ENCODE measurements at places on chromosomes 7 and 10.

GRCh38 chr7:99090771-99091542, 53.0 kb downstream of the SMURF1 start:
- peak; percentile 55 for DNase-seq

DNA sequence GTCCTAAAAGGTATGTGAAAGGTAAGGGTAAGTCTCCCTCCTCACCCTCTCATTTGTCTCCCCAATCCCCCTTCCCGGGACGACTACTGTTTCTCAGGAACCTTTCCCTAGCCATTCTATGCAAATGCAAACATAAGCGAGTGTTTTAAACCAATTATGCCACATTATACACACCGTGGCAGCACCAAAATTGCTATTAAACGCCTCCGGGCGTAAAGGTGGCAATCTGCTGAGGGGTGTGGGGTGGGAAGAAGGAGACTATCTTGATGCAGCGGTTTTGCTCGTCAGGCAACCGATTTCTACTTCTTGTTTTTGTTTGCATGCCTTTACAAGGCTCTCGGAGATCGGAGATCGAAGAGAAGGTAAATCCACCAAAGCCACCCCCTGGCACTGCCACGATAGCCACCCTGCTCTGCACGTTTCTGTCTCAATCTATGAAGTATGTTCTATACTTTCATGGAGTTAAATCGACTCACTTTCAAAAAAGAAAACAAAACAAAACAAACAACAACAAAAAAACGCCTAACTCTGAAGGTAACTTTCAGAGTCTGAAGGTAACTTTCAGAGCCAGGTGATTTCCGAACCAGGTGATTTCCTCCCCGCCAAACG, 46.0 kb upstream of the CDK1 start:
- no peak for DNase-seq

- DNase-seq: no peak
These were observed 15.8 kb upstream of the GNA12 start for GRCh38 chr7:2859952-2860351.

- DNase-seq: no peak
These were observed 4.5 kb upstream of the LRMDA start for GRCh38 chr10:75426880-75427279.

- no peak for DNase-seq
These were observed 18.6 kb downstream of the OGDHL start for GRCh38 chr10:49743464-49744075.

- DNase-seq: no peak
These were observed 74.4 kb downstream of the MEST start for GRCh38 chr7:130566168-130566897.

GRCh38 chr10:43700306-43700705, 51.6 kb upstream of the ZNF32 start:
- DNase-seq: peak; percentile 62

- DNase-seq: no peak
These were observed 9.0 kb downstream of the SFRP5 start for GRCh38 chr10:97762816-97763215.

DNA sequence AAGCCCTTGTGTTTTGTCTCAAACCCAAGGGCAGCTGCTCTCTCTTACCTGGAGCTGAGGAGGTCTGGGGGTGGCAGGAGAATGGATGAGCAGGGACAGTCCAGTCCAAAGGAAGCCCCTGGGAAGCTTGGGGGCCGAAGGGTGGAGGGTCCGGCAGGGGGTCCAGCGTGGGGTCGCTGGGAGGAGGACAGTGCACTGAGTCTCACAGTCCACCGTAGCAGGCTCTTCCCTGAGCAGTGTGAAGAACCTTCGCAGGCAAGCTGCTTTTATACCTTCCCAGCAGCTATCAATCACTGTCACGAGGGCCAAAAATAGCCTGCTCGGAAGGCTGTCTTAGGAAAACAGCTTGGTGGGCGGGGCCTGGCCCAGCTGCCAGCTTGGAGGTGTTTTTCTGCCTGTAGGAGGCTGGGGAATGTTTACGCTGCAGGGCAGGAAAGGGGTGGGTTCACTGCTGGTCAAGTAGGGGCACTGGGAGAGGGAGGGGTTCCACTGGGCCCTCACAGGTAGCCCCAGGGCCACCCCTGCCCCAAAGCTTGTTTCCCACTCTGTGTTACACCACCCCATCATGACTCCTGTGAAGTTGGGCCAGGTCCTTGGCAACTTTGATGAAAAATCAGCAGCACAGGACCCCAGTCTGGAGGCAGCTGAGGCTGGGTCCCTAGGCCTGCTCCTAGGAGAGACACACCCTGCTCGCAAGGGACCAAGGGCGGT, at the start of gene DEPP1:
DEPP1 (minus strand) TSS at position 240 of the 711 bp plus-strand sequence. CDS start 779 bp downstream, outside the sequence.
- peak; percentile 88 for DNase-seq

- peak; percentile 41 for DNase-seq
These were observed 217.6 kb upstream of the TCF7L2 start for GRCh38 chr10:112732277-112732921.

- DNase-seq: no peak
These were observed 8.9 kb downstream of the AKR1E2 start for GRCh38 chr10:4834898-4835405.

GRCh38 chr7:92528958-92529264, 316 bp downstream of the RBM48 start:
- no peak for DNase-seq

DNA sequence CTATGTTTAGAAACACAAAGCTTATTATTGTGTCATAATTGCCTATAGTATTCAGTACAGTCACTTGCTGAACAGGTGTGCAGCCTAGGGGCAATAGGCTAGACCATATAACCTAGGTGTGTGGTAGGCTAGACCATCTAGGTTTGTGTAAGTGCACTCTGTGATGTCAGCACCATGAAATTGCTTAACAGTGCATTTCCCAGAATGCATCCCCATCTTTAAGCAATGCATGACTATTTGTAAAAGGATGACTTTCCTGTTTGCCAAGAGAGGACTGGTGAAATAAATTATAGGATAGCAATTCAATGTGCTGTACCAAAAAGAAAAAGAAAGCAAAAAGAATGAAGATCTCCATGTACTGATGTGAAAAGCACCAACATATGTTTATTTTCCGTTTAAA, 288.7 kb upstream of the AUTS2 start:
- peak; percentile 17 for DNase-seq

DNA sequence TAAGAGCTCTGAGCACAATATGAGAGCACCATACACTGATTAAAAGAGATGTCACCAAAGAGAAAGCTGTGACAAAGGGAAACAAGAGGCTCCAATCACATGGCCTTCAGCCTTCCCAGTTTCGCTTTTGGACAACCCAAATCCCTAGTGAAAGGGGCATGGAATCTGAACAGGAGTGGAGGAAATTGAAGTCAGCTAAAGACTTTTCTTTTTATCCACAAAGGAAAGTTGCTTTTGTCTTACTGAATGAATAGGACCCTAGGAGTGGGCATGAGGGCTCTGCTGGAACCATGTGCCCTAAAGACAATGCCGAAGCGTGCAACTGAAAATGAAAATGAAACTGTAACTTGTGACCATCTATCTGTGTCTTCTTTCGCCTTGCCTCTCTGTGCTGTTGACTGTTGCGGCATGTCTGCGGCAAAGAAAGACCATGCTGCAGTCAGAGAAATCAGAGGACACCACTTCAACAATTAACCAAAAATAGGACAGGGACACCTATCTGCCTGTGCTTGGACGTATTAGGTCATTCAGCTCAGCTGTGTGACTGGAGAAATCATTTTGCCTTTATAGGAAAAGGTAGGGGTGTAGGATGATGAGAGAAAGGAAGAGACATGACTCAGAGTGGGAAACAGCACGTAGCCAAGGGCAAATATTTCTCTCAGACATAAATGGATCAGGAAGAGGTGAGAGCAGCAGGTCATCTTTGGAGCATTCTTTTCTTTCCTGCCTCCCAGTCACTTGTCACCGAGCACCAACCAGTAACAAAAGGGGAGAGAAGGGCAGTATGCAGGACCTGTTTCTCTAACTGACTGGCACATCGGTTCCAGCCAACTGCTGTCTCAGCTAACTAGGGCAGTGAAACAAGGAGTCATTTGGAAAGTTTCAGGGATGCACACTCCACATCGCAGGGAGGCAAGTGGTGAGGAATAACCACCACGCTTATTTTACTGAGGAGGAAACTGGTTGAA, 12.3 kb downstream of the CAV2 start:
- peak; percentile 49 for DNase-seq

GRCh38 chr7:47336472-47337425, 245.2 kb downstream of the TNS3 start:
- DNase-seq: no peak

DNA sequence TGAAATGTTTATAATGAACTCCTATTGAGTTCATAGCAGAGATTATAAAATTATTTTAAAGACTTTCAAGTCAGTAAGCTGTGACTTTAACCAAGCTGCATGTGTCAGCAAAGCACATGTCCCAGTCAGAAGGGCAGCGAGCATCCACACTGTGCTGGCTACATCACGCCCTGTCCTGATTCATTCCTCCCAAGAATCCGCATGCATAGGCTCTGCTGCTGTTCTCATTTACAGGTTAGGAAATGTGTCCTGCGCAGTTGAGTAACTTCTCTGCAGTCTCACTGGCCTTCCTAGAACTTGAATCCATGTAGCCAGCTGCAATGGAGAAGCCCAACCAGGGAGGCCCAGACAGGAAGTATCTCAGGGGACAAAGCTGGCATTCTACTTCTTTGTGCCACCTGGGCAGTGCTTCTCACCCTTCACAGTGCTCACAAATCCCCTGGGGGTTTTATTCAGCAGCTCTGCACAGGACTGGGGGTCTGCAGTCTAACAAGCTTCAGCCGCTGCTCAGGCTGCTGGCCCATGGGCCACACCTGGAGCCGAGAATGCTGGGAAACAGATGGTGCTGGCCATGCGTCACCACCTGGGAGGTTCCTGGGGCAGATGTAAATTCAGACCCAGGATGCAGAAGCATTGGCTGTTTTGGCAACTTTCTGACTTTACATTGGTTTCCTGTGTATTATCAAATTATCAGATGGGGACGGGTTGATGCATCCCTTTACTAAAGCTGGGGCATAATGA, 192.8 kb upstream of the GDF10 start:
- DNase-seq: no peak

GRCh38 chr10:30436191-30436611, 2.2 kb downstream of the MAP3K8 start:
- DNase-seq: peak; percentile 92

DNA sequence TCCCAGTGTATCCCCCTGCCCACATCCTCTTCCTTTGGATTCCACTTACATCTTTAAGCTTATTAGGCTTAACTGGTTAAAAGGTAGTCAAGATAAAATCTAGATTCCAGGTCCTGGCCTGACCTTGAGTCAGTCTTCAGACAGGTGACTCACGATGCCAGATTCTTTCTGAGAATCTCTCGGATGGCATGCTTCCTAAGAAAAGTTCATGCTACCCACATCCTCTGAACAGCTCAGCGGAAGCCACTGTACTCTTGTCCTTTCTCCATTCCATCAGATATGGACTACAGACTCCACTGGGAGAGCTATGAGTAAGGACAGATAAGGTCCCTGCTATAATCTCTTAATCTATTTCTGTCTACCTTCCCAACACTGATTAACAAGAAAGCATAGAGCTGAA, 43.4 kb downstream of the DNMBP start:
- DNase-seq: peak; percentile 97

DNA sequence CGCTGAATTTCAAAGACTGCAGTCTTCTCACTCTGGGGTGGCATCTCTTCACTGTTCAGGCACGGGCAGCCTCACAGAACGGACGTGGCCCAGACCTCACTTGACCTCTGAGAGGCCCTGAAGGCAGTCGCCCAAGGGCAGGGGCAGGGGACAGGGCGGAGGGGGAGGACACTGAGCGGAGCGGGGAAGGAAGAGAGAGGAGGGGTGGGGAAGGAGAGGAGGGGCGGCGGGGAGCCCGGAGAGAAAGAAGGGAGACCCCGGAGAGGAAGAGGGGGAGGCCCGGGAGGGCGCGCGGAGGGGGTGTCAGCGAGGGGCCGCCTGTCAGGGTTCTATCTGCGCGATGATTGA, 58.7 kb upstream of the COMTD1 start:
- peak; percentile 23 for DNase-seq

DNA sequence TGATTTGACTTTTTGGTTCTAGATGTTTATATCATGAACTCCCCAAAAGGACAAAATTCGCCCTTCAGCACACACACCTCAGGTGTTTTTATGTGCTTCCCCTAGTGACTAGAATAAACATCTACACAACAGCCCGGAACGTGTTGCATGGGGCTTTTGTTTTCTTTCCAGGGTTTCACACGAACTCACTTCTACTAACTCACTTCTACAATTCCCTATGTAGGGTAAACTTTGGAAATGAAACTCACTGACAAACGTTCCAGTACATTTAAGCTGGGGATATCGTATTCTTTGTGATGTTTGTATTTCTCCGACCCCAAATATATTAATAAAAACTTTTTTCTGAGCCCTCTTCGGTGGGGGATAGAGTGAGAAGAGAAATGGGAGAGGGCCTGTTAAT, 1.4 kb downstream of the TRA2A start:
- peak; percentile 68 for DNase-seq

DNA sequence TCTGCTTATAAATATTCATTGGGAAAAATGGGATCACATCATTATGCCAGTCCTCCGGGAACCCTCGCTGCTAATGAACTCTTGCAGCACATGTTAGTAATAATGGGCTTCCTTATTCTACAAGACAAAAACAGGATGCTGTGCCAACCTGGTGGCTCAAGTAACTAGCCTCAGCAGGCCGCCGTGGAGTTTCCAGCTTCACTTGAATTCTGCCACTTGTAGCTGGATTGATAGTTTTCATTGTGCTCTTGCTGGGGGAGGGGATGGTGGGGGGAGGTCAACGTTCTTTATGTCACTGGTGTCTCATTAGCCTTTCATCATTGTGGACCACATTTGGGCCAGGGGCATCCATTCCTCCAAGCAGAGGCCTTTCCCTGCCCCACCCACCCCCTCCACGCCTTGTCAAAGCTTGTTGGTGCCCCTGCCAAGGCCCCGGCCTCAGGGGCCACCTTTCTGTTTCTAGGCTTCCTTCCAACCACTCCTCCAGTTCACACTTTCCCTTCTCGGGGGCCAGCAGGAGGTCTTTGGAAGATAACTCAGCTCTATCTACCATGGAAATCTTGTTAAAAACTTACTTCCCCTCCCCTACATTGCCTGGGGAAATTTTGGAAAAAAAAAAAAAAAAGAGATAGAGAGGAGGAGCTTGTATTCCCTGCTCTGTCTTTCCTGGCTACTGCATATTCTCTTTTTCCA, 153.9 kb downstream of the BMPER start:
- DNase-seq: peak; percentile 48

DNA sequence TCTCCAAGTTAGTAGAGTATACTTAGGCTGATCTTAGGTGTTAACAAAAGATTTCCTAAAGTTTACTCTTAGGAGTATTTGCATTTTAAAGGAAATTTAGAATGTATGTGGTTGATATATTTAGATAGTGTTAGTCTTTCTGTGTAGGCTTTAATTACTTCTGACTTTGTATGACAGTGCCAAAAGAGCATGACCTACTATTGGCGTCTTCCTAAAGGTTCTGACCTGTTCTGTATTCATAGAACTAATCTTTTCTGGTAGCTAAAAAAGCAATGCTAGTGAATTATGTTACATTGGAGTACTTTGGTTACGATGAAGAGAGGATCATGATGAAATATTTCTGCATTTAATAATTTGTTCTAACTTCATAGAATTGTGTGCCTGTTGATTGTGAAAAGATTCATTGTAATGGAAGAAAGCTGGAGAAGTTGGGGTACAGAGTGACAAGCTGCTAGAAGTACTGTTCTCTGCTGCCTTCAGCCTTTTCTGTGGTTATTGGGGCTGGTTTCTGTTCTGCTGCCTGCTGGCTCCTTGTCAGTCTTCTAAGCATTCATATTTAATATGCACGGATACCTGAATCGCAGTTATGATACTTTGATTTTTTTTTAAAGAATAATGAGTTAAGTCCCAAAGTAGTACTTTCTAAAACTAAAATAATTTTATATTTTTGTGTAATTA, 13.2 kb downstream of the WAC start:
- DNase-seq: no peak

- DNase-seq: no peak
These were observed 11.5 kb upstream of the SLC29A3 start for GRCh38 chr10:71307469-71308085.

GRCh38 chr10:71902351-71902750, 51.3 kb upstream of the PSAP start:
- DNase-seq: no peak

All from GM23248 (cell line).